ENCODE measurements at places on chromosomes 3 and 15.

- no peak for DNase-seq
Observed at GRCh38 chr3:18216996-18217395, 208.1 kb downstream of the SATB1 start.

DNA sequence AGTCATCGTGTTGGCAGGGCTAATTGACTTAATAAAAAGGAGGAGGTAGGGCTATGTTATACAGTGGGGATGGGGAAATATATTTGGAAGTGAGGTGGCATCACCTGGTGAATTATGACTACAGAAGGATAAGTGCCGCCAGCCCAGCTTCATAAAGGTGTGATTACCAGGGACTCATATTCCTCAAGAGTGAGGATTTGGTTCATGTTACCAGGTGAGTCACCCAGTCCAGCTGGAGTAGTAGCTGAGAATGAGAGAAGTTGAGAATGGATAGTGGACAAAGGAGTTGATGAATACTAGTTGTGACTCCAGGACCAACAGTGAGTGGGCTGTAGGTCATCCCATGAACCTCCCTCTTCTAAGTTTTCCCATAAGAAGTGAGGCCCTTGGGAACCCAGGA is 143.0 kb upstream of the GALNT15 start:
- no peak for DNase-seq

- no peak for DNase-seq
Observed at GRCh38 chr15:46795685-46796084, 921.6 kb upstream of the SEMA6D start.

GRCh38 chr15:77430213-77430612 is 9.5 kb downstream of the HMG20A start:
- DNase-seq, result no peak

- no peak for DNase-seq
Observed at GRCh38 chr3:138450704-138451424, 16.4 kb downstream of the ESYT3 start.

DNA sequence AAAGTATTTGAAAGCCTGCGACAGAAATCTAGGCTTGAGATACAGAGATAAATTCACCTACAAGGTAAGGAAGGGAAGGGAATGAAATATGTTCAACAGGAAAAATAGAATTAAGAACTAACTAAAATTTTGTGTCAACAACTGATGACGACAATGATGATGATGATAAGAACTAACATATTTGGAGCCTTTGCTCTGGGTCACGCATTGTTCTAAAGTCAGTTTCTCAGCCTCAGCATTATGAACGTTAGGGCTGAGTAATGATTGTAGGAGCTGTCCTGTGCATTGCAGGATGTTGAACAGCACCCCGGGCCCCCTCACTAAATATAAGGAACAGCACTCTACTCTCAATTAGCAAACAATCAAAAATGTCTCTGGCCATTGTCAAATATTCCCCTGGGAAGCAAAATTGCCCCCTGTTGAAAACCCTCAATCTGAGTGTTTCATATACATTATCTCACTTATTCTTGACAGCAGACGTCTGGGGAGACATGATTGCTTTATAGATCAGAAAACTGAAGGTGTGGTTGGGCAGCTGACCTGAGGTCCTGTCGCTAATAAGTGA is 88.5 kb downstream of the ERC2 start:
- DNase-seq, result no peak

- DNase-seq, result no peak
Observed at GRCh38 chr3:180875124-180875698, 37.3 kb upstream of the FXR1 start.

DNA sequence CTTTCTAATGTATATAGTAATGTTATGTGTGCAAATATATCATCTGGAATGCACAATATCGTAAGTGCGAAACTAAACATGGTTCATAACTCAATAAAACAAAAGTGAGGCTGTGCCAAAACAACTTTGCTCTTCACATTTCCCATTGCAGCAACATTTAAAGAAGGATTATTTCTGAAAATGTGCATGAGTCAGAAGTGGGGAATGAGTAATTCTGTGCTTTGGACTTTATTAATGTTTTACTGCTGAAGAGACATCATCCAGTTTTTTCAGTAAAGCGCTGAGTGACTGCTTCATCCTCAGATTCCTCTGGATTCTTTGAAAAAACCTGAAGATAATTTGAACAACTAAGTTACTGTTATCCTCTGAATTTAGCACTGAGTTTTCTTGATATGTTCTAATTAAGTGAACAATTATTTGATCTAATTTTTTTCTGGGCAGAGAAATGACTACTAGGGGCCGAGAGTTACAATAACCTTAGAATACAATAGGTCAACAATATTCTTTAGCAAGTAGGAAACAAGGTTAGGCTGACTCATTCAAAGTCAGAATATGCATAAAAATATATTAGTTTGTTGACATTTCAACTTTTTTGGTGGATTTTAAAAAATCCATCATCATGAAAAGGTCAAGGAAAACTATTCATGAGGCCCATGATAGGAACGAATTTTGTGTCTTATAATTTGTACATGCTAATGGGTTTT is 20.0 kb upstream of the PLCL2 start:
- DNase-seq, result no peak

GRCh38 chr3:68757157-68757556 is 175.2 kb downstream of the TAFA4 start:
- DNase-seq, result no peak

DNA sequence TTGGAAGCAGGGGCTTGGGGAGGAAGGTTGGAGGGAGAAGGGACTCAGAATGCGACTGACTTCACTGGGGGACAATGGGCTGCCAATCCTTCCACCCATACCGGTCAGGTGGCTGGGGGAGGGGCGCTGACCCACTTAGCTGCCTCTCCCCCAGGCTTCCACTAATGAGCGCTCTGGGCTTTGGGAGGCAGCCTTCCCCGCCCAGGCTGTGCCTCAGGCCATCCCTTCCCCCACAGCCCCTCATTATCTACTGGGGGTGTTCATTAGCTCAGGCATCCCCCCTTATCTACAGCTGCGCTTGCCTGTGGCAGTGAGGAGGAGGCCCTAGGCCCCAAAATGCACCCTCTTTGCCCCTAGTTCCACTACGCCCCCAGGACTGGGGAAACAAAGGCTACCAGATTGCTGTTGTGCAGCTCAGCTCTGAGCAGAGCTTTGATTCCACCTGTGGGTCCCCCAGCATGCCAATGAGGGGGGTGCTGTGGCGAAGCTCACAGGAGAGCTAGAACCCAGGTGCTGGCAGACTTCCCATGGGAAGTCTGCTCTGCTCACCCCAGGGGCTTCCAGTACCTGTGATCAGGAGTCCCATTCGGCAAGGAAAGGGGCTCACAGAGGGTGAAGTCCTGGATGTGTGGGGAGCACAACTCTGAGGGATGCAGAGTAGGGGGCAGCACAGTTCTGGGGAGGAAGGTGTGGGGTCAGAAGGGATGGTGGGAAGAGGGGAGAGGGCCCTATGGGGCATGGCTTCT is 29.4 kb upstream of the SEMA3F start:
- no peak for DNase-seq

DNA sequence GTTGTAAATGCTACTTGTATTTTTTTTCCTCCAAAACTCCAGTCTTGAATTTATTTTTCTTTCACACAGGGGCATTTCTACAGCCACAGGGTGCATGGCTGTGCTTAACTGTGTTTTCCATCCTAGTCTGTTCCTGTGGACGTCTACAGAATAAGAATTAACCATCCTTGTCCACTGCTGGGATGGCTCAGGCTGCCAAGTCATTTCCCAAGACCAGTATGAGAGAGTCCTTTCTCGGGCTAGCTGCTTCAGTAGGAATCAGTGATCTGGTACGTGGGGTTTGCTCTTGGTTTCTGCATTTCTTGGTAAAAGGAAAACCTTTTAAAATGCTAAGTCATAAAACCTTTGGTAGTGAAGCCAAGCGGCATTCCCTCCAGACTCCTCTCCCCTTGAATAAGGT is 29.8 kb downstream of the CHDH start:
- DNase-seq, result no peak

DNA sequence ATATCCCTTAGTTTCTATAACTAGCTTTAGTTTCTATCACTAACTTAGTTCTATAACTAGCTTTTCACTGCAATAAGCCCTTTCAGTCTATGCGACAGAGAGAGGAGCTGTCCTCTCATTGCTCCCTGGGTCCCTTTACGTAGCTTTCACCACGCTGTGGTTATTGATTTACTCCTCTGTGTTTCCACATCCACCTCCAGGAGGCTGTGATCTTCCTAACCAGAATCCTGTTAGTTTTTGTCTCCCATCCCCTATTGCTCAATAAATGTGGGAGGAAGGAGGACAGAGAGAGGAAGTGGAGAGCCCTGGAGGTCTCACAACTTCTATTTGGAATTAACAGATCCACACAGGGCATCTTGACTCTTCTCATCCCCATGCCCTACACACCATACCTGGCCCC is 1036.1 kb downstream of the MCTP2 start:
- no peak for DNase-seq

DNA sequence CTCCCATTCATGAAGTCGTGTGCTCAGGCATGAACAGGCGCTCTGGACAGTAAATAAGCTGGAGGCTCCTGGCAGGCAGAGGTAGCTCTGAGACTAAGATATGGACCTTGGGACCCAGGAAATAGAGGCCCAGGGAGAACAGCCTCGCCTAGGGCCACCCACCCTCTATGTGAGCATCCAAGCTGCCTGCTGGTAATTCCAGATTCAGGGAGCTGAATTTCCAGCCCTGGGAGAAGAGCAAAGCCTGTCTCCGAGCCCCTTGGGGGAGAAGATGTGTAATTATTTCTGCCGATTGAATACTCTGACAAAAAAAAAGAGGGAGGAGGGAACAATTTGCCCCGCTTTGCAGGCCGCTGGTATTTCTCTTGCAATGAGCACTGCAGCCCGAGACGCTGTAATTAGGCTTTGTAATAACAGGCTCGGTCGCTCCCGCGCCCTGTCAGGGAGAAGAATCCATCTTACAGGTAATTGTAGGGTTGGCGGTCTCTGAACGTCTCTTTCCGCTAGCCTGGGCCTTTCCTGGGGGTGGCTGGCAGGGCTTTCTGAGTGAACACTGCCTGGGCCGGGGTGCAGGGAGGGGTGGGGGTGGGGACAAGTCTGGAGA is 131.5 kb downstream of the WNT7A start:
- DNase-seq, result no peak
